Activated CD4-positive, alpha-beta memory T cell treated with anti-CD3 and anti-CD28 coated beads, Interleukin-2, amount 10 ng/mL, durations not matched to agents 7 days and 5 days (primary cell): ENCODE measurements at places on chromosomes 2 and 18. TPM values are rescaled to one million over a fixed set of nuclear protein-coding genes. Genes with fewer than 3 reads are reported as not detected.

The STK17B gene
- total RNA-seq: 367 TPM

The NRP2 gene
- total RNA-seq: 2.3 TPM

The PSTPIP2 gene
- 7.9 TPM for total RNA-seq

The COL3A1 gene
- not detected for total RNA-seq

The POTEF gene
- not detected for total RNA-seq

The SIGLEC15 gene
- not detected for total RNA-seq

The AGXT gene
- total RNA-seq: not detected

The C2orf80 gene
- not detected for total RNA-seq
